ENCODE measurements at places on chromosomes 12 and 14.

DNA sequence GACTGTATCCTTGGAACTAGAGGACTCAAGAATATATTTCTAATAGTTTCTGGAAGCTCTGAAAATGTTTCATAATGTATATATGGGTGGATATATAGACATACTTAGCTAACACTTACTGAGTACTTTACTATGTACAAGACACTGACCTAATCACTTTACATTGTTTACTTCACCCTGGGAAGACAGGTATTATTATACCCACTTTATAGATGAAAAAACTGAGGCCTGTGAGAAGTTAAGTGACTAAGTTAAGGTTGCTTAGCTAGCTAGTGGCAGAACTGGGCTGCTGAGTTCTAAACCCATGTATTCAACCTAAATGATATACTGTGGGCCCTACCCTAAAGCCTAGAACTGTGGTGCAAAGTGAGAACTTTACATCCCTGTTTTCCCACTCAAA is 79.1 kb upstream of the SSTR1 start:
- no peak for DNase-seq

GRCh38 chr12:74984631-74985030 is 225.0 kb downstream of the KCNC2 start:
- no peak for DNase-seq

DNA sequence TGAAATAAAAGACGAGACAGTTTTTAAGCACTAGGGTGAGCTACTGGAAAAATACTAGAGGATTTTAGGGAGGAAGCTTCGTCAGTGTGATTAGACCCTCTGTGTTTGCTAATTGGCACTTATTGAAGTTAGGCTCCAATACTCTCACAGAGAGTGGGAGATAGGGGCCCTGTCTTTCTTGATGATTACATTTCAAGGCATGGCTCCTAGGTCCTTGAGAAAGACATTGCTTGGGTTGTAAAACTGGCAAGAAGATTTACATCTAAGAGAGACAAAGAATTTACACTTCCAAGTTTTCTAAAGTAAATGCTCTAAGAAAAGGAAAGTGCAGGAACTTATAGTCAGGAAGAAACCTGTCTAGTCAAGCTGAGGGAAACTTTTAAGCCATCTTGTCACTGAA is 183.2 kb downstream of the C12orf50 start:
- no peak for DNase-seq

GRCh38 chr12:96743606-96744005 is 163.5 kb upstream of the NEDD1 start:
- no peak for DNase-seq

DNA sequence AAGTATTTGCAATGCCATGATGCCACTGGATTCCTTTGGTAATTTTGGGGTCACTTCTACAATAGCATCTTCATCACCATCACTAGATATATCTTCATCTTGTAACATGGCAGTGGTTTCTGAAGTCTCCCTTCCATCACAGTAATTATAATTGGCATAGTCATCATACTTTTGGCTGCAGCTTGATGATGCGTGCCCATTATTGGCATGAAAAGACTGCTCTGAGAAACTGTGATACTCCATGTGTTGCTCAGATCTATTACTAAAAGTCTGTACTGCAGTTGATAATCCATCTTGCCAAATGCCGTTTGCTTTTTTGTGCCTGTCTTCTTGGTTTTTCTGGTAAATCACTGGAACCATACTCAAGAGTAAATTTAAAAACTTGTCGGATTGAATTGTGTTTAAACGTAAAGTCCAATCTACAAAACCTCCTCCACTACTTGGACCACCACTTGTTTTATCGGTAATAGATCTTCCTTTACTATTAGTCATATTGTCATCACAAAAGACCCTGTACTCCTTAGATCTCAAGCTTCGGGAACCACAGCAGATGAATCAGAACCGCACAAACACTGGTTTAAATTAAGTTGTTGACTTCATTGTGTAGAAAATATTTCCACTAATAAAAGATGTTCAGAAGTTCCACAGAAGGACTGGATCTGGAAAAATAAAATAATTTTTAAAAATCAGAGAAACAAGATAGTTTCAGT is 29.9 kb downstream of the SLC41A2 start:
- DNase-seq: no peak

DNA sequence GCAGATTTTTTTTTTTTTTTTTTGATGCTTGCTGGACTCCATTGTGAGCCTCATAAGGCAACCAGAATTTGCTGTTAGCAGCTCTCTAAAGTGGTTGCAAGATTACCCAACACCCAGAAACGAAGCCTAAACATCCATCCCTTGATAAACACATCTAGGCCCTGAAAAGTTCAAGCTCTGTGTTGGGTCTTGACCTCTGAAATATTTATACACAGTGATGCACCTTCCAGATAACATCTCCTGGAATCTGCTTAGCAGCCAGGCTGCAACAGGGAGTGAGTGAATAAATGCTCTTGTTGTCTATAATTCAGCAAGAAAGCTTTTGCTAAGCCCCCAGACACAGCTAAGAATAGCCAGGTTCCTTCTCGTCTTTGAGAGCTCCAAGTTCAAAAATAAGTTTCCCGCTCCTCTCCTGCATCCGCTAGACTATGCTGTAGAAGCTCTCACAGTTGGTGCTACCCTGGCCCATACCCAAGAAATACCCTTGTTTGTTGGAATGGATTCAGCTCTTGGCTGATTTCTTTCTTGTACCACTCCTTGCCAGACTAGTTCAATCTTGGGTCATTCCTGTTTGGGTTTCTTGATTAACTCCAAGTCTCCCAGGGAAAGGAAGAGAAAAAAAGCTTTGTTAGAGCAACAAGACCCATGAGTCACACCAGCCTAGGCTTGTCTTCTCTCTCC is 610.6 kb upstream of the TBX3 start:
- DNase-seq: no peak

DNA sequence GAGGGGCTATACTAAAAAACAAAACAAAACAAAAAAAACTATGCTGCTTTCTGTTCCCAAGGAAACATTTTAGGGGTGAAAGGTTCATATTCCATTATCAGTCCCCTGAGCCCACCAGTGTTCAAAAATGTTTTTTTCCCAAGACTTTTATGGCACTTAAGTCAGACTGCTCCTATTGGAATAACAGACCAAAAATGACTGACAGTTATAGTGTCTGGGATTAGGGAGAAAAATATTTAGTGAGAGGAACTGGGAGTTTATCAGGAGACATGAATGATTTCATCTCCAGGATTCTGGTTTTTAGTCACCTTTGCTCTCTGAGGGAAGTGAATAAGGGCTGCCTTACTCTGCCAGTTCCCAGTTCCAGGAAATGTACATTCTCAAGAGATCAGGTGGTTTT is 68.0 kb downstream of the PDE3A start:
- no peak for DNase-seq

DNA sequence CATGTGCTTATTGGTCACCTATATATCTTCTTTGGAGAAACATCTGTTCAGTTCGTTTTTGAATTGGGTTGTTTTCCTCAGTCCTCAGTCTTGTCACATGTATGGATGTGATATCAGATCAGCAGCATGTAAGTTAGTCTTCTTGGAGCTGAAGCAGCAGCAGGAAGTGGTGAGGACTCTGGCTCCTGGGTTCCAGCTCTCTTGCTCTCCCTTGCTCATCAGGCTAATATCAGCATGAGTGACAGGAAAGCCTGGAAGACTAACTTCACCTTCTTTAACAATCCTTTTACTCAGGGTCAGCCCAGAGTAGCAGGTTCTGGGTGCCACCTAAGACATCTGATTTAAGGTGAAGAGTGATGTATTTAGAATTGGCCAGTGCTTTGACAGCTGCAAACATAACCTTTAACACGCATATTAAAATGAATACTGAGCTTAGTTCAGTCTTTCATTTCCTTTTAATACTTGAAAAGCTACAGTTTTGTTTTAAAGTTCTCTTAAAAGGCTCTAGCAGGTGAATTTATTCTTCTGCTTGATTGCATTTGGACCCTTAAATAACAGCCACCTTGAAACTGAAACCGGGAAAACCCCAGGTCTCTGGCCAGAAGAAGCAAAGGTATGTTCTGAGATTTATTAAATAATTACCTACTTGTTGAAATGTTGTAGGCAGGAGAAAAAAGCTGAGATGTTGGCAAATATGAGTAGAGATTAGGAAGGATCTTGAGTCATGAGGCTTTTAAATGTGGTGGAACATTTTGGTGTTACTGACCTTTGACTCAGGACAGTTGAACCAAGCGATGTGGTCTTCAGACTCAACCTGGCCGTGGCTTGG is 54.3 kb downstream of the DRAM1 start:
- DNase-seq: no peak

GRCh38 chr12:56766535-56766934 is 3.4 kb downstream of the HSD17B6 start:
- DNase-seq: no peak

DNA sequence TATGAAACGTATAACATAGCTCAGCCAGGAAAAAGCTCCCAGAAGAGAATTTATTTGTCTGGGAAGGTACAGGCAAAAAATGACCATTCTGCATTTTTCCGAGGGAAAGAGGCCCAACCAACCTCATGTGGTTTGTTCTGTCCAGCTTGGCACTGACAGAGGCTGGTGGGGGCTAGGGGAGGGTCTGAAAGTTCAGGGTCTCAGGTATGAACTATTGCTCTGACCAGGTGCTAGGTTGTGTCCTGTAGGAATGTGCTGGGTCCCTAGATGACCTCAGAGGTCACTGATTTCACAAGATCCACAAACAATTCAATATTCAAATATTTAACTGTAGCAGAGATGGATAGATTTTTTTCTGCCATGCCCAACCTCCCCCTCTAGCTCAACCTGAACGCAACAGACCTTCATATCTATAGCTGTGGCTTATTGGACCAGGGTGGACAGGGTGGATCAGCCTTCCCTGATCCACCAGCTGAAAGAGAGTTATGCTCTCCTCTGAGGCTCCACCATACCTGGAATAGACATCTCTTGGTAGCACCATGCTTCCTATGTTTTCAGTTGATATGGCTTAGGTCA is 32.9 kb upstream of the IFT81 start:
- no peak for DNase-seq

DNA sequence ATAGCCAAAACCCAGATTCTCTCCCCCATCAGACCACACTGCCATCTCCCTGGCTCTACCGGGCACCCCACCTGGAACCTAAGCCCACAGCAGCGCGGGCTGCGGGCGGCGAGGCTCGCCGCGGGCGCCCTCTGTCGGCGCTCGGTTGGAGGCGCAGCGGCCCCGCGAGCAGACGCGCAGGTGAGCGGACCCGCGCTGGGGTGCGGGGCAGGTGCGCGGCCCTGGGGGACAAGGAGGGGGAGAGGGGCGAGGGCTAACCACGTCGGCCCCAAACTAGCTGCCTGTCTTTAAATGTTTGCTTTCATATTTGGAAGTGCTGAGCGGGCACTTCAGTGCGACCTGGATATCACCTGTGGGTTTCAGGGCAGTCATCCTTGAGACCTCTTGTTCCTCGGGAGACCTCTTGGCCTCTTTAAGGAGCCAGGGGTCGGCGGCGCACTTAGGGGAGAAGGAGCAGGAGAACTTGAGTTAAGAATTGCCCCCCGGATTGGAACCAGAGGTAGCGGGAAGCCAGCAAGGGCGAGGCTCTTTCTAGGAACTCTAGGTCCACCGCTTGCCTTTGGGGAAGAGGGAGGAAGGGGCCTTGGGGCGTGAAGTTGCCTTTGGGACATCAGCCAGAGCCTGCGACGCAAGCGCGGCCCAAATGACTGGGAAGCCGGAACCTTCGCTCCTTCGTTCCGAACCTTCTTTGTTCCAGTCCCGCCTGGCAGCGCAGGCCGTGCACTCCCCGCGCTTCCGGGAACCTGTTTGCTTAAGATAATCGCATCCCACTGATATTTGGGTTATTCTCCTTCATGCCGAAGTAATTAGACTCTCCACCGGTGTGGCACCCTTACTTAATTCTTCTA is 78.7 kb downstream of the NEDD1 start:
- DNase-seq: no peak

DNA sequence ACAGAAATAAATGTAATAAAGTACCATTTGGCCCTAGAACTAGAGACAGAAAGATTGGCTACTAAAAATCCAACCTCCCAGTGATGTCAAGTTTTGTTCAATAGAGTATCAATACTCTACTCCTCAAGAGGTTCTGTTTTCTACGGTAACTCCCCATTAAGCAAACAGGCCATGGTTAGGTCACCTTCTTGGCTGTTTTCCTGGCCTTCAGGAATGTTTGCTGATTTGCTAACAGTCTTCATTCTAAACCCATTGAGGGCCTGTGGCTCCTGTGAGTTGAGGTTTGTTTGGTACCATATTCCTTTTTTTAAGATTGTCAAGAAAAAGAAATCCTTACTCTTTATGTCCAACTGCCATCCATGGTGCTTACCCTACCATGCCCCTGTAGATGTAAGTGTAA is 1022.0 kb upstream of the TMEM132C start:
- DNase-seq: no peak

GRCh38 chr12:20624718-20625117 is 70.4 kb upstream of the SLCO1C1 start:
- no peak for DNase-seq

- DNase-seq: no peak
Observed at GRCh38 chr12:48118284-48118871, 786 bp upstream of the PFKM start.

DNA sequence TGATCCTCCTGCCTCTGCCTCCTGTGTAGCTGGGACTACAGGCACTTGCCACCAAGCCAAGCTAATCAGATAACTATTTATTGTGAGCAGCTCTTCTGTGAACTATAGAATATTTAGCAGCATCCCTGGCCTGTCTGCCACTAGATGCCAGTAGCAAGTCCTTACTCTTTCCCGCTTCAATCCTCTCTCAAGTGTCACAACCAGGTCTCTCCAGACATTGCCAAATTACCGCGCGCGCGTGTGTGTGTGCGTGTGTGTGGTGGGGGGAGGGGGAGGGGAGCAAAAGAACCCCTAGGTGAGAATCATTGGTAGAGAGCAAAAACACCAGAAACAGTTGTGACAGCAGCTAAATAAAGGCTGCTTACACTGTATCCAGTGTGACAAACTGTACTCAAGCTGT is 49.9 kb downstream of the PPP2R5E start:
- DNase-seq: no peak

GRCh38 chr14:82805892-82806825 is 1272.5 kb upstream of the SEL1L start:
- no peak for DNase-seq

DNA sequence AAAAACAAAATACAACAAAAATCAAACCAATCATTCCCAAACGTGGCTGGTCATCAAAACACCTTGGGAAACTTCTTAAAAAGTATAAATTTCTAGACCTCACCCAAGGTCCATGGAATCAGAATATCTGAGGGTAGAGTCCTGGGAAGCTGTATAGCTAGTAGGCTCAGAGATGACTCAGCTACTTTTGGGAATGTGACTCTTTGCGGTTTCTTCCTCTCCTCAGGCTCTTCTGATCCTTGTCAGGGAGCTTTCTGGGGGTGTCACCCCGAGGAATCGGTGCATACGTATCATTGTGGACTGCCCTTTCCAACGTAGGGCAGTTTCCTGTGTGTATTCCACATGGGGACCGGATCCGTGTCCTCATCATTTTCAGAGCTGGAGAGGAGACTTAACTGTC is 14.8 kb downstream of the JDP2 start:
- no peak for DNase-seq

All from stimulated activated CD8-positive, alpha-beta memory T cell treated with anti-CD3 and anti-CD28 coated beads, Interleukin-7, amount 100 ng/mL, for 48 hours (primary cell).